Right lung (tissue), 10 donors: ENCODE measurements at places on chromosomes 4 and X. TPM values are rescaled to one million over a fixed set of nuclear protein-coding genes. Genes with fewer than 3 reads are reported as not detected.

DNA sequence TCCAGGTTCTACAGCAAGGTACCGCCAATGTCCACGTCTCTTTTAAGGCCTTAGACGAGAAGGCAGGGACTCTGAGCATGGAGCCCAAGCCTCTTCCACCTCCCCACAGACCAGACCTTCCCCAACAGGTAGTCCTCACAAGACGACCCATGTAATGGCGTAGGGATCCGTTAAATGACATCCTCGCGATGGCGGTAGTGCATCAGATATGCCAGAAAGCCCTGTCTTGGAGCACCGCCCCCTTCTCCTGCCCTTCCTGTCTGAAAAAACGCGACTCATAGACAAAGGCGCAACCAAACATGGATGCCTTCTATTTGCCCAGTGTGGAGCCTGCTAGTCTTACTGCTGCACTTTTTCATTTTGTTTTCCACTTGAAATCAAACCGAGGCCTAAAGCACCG is 185.4 kb downstream of the OR13H1 start:
- DNase-seq = peak; percentile 88

- DNase-seq = no peak
These were observed 48.6 kb upstream of the MCUB start for GRCh38 chr4:109511414-109511813.

- DNase-seq = no peak
These were observed 17.1 kb downstream of the VSIG4 start for GRCh38 chrX:66022632-66023384.

- DNase-seq = no peak
These were observed 81.7 kb upstream of the GIMD1 start for GRCh38 chr4:106450249-106450648.

DNA sequence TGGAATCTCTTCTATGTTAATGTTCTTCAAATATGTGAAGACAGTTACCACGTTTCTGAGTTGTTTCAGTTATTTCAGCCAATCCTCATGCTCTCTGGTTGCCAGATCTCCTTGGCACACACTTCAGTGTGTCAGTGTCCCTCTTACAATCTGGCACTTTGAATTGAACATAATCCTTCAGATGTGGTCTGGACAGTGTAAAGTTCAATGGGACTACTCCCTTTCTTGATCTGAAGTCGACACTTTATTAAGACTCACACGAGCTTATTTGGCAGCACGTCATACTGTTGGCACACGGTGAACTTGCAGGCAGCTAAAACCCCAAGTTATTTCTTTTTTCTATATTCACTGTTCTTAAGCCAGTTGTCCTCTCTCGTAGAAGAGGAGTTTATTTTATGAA is 28.2 kb downstream of the ARSJ start:
- peak; percentile 60 for DNase-seq

DNA sequence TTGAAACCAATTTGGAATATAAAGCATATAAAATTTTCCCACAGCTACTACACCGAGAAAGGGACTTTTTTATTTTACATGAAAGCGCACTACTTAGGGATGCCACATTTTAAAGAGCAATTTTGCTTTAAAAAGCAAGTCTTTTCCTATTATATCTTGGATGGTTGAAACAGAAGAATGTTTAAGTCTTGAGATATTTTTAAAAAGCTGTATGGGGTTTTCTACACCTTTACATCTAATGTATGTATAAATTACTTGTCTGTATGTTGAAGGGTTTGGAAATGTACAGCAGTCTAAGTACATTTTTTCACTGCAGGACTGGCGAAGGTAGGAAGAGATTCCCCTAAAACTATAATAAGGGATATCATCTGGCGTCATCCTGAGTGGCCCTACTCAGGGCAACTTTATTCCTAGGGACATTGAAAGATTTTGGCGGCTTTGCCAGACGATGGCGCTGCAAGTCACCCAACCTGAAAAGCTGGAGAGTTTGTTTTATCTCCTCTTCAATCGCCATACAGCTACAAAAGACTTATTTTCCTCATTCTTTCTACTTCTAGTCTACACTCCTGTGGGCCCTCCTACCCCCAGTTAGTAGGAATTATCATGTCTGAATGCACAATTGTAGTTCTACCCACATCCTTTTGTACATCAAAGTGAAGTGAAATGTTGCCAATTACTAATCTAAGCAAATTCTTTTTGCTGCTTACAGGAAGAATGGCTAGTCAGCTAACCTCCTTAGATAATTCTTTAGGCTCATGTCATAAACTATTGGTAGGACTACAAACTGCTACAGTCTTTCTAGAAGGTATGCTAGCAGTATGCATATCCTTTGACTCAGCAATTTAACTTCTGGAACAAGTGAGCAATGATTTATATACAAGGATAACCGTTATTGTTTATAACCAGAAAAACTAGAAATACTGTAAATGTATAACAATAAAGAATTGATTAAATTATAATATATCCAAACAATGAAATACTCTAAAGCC is 782 bp upstream of the NEK1 start:
- peak; percentile 79 for DNase-seq

DNA sequence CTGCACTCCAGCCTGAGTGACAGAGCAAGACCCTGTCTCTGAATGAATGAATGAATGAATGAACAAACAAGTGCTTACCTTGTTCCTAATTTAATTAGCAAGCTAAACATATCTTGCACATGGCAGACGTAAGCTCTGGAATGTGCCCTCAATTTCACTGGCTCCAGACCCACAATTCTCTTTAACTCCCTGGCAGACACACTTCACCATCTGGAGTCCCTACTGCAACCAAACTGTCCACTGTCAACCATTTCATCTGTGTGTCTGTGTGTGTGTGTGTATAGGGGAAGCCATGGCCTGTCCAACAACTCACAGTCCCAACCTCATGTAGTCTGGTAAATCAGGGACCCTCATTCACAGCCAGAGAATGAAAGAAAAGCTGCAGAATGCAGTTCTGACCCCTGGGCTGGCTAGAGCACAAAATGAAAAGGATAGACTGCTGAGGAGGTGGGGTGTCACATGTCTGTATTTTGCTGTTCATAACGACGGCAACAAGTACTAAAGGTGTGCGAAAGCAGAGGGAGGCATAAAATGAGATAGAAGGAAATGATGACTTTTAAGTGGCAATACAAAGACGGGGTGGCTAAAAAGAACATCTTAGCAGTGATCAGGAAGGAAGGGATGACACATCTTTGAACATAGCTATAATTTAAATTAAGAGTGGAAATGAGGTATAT is 114.1 kb downstream of the TSPAN5 start:
- DNase-seq = no peak

DNA sequence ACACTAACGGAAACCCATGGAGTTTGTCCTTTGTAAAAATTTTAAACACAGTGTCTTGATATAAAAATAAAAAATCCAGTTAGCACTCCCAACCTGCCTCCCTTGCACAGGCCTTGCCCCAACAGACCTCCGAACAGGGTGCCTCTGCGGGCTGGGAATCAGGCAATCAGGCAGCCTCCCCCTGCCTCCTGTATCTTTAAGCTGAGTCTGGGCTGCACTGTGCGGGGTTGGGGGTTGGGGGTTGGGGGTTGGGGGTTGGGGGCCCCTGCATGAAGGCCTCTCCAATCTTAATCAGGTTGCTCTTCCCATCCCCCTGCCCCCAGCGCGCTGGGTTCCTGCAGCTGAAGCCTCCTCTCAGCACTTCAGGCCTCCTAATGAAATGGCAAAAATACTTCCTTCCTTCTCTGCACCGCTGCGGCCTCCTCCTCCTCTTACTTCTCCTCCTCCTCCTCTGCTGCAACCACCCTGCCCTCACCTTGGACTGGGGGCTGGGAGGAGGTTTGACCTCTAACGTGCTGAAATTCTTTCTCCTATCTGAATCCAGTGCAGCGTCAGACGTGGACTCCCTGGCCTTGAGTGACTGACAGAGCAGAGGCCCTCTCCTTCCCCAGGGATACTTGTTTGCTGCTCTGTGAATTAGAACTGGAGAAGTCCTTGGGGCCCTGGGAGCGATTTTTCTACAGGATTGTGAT is 26.6 kb downstream of the NLGN3 start:
- no peak for DNase-seq

DNA sequence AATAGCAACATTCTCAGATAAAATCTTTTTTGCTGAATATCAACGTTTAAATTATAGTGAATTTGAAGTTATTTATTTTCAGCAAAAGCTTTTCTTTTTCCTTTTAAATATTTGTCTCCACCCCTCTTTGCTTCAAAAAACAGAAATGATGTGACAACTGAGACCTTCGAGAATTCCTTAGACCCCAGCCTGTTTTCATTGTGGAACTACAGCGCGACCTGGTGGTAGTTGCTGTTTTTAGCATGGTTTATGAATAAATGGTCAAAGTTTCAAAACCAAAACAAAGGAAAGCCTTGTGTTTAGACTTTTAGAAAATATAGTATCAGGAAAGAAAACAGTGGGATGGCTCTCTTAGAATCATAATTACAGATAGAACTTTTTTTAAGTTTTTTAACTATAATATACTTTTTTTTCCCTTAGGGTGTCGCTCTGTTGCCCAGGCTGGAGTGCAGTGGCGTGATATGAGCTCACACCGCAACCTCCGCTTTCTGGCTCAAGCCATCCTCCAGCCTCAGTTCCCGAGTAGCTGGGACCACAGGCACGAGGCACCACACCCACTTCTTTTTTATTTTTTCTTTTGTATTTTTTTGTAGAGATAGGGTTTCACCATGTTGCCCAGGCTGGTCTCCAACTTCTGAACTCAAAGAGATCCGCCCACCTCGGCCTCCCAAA is 26.8 kb upstream of the TMEM184C start:
- peak; percentile 63 for DNase-seq

DNA sequence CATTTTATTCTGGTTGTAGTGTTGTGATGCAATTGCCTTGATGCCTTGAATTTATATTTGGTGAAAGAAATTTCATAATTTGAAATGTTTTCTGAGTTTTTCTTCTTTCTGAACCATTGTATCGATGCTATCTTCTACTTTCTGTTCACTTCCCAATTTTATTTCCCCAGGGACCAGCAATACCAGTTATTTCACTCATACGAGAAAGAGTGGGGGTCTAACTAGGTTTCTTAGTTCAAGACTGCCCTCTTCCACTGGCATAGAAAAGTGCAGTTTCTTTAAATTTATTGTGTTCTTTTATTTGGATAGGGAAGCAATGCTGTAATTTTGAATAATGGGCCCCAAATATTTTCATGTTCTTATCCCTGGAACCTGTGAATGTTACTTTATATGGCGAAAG is 544.0 kb upstream of the ADGRL3 start:
- DNase-seq = no peak

DNA sequence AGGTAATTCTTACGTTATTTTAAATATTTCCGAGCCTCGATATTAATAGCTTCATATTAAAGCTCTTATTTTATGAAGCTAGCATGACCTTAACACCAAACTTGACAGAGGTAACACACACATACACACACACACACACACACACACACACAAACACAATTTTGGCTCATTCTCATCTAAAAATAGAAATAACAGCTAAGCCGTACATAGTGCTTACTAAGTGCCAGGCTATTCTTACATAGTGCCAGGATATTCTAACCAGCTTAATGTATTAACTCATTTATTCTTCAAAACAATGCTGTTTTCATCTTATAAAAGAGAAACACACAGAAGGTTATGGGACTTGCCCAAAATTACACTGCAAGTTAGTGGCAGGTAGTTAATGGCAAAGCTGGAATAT is 87.0 kb upstream of the BLTP1 start:
- no peak for DNase-seq

DNA sequence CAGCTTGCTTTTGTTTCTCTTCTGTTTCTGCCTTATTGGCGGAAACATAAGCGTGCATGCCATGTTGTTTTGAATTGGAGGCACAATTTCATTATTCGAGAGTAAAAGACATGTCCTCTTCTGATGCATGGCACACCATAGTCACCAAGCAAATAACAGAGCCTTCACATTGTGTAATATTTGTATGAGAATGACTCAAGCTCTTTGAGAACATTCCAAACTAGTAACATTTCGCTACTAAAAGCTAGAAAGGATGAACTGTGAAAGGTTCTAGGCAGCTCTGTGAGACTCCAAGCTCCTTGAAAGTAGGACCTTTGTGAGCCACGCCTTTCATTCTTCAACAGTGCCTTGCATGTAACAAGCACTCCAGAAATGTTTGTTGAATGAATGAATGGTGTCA is 9.2 kb upstream of the ANXA3 start:
- no peak for DNase-seq

GRCh38 chr4:5084911-5085475 is 33.7 kb downstream of the STK32B start:
- DNase-seq = no peak

- DNase-seq = no peak
These were observed 371.6 kb downstream of the INPP4B start for GRCh38 chr4:142474398-142475087.

DNA sequence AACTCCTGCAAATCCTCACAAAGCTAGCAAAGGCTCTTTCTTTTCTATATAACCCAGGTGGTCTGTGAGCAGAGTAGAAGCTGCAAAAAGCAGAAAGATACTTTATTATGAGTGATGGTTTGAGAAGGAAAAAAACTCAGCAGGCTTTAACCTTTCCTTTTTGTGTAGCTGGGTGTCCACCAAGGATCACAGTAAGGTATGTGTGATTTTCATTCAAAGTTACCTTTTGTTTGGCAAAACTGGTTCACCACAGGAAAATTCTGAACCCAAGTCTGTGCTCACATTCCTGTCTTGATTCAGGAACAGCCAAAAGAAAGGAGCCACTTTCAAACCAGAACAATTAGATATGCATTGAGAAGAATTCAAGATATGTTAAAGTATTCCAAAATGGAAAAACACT is 35.7 kb downstream of the FRAS1 start:
- DNase-seq = no peak

- DNase-seq = no peak
These were observed 412.2 kb downstream of the PPP3CA start for GRCh38 chr4:100935090-100935489.

- no peak for DNase-seq
These were observed 55.9 kb upstream of the NKX1-1 start for GRCh38 chr4:1462009-1462767.

DNA sequence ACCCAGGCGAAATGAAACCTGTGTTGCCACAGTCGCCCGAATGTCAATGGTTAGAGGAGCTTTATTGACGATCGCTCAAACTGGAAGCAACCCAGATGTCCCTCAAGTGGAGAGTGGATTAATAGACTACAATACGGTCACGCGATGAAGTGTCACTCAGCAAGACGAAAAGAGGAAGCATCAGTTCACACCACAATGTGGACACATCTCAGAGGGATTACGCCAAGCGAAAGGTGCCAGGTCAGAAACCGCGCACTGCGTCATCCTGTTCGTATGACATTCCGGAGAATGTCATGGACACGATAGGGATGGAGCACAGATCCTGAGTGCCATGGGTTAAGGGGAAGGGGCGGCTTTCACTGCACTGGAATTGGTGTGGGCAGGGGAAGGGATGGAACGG is 111.7 kb downstream of the HMX1 start:
- no peak for DNase-seq

- DNase-seq = no peak
These were observed 37.4 kb downstream of the ETNPPL start for GRCh38 chr4:108725457-108725856.

The BRS3 gene
- polyA plus RNA-seq = not detected

The CXCL8 gene
- 2.0 TPM for polyA plus RNA-seq

The NPY5R gene
- polyA plus RNA-seq = 0.07 TPM

The WAS gene
- 3.8 TPM for polyA plus RNA-seq

The CCKAR gene
- polyA plus RNA-seq = not detected

The BCLAF3 gene
- polyA plus RNA-seq = 17.8 TPM

The SMARCA1 gene
- polyA plus RNA-seq = 146 TPM

The TCEANC gene
- polyA plus RNA-seq = 7.6 TPM

The NEIL3 gene
- 3.6 TPM for polyA plus RNA-seq

The MAGEB17 gene
- polyA plus RNA-seq = not detected

The AWAT2 gene
- polyA plus RNA-seq = not detected
